Stimulated activated CD8-positive, alpha-beta memory T cell treated with anti-CD3 and anti-CD28 coated beads, Interleukin-15, amount 100 ng/mL, for 4 hours (primary cell): ENCODE measurements at places on chromosomes 3 and 15.

DNA sequence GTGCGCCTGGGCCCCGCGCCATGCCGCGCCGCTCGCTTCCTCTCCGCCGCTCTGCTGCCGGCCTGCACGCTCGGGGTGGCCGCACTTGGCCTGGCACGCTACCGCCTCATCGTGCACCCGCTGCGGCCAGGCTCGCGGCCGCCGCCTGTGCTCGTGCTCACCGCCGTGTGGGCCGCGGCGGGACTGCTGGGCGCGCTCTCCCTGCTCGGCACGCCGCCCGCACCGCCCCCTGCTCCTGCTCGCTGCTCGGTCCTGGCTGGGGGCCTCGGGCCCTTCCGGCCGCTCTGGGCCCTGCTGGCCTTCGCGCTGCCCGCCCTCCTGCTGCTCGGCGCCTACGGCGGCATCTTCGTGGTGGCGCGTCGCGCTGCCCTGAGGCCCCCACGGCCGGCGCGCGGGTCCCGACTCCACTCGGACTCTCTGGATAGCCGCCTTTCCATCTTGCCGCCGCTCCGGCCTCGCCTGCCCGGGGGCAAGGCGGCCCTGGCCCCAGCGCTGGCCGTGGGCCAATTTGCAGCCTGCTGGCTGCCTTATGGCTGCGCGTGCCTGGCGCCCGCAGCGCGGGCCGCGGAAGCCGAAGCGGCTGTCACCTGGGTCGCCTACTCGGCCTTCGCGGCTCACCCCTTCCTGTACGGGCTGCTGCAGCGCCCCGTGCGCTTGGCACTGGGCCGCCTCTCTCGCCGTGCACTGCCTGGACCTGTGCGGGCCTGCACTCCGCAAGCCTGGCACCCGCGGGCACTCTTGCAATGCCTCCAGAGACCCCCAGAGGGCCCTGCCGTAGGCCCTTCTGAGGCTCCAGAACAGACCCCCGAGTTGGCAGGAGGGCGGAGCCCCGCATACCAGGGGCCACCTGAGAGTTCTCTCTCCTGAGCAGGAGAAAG, 951 bp downstream of the GPR62 start:
- DNase-seq = no peak

GRCh38 chr3:77427528-77427927, 387.6 kb downstream of the ROBO2 start:
- no peak for DNase-seq

DNA sequence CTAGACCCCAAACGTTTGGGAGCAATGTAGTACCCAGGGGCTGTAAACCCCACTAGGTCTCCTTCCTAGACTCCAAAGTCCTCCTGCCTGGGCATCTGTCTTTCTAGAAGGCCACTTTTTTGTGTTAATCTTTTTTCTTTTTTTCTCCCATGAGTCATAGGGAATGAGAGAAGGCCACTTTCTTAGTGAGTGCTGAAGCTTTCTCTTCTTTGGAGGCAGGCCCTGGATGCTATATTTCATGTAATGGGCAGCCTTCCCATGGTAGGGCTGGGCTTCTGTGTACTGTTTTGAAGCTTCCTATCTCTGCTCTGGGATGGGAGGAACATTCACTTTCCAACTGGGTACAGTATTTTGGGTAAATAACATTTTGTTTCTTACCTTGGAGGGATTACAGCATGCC, 15.2 kb upstream of the RTP2 start:
- DNase-seq = no peak

DNA sequence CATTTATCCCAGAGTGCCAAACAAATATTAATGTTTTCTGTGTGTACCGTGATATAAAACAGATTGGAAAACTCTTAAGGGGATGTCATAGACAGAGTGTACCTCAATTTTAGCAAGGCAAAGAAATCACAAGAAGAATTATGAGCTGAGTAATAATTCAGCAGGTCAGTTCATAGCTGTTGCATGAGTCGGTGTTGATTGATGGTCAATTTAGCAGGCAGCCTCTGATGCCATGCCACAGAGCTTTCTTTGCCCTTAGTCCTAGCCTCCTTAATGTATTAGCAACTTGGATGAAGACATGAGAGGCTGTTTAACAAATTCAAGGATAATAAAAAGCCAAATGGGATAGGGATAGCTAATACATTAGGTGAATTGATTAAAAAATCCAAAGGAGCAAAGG, 6.8 kb downstream of the SLC35A5 start:
- DNase-seq = no peak

DNA sequence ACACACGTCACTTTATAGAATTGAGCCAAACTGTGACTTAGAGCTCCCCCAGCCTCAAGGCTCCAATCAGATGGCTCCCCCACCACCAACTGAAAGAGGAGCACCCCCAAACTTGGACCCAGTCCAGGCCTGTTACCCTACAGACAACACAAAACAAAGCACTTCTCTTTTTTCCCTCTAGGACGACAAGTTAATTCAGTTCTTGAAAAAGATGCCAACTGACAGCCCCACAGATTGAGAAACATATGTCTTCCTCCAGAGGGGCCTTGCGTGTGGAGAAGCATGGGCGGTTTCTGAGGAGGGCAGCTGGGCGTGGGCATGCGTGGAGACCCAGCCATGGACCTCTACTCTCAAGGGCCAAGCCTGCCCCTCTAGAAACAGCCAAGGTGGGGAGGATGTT, 229.5 kb downstream of the SHQ1 start:
- no peak for DNase-seq

GRCh38 chr3:196227121-196227561, 10.8 kb downstream of the SLC51A start:
- no peak for DNase-seq

DNA sequence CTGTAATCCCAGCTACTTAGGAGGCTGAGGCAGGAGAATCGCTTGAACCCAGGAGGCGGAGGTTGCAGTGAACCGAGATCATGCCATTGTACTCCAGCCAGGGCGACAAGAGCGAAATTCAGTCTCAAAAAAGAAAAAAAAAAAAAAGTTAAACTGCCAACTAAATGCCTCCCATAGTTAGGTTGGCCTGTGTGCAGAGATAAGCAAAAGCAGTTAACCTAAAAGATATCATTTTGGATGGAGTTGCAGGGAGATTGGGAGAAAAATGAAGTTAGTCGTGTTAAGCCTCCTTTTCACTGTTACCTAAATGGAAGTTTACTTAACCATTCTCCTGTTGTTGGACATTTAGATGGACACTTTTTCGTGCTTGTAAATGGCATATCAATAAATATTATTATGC, 11.4 kb upstream of the FETUB start:
- DNase-seq = no peak
